ENCODE measurements at places on chromosomes 1 and 21.

- DNase-seq, result no peak
Observed at GRCh38 chr1:201016211-201016651, 7.3 kb downstream of the KIF21B start.

GRCh38 chr1:7006996-7007871, 222.0 kb downstream of the CAMTA1 start:
- no peak for DNase-seq

DNA sequence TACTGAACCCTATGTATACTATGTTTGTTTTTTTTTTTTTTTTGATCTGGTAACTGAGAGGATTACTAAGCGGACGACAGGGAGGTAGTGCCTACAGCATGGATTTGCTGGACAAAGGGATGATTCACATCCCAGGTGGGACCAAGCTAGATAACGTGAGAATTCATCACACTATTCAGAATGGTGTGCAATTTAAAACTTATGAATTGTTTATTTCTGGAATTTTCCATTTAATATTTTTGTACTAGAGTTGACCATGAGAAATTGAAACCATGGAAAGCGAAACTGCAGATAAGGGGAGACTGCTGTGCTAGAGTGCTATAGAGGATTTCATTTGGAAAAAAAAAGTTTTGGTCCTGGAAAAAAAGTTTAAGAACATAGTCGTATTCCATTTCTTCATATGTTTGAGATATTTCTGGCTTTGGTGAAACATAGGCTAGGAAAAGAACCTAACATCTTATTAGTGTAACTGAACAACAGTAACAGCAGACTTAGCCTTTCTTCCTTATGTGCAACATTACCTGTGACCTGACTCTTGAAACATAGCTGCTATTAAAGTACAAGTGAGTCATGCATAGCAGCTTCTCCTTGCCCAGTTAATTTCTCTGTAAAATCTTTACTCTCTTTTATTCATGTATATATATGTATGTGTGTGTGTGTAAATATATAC, 202.5 kb downstream of the FGGY start:
- DNase-seq, result peak; percentile 23

DNA sequence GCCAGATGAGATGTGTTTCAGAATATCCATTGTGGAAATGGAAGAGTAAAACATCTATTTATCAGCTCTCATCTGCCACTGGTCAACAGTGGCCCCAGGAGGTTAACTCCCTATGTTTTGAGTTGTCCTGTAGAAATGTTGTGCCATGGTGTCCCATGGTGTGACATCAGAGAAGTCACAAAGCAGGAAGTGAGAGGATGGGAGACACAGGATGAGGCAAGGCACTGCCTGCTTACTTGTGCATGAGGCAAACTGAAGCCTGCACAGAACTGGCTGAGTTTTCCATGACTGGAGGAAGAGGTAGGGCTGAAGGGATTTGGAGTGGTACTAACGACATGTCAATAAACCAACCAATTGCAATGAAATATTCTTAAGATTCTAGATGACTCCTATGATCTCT, 131.5 kb upstream of the ZNF644 start:
- DNase-seq, result no peak

All from ACHN (cell line).